ENCODE measurements at places on chromosomes 13 and 19.

GRCh38 chr13:62067821-62068220 lies 652.2 kb upstream of the PCDH20 start:
- no peak for DNase-seq

DNA sequence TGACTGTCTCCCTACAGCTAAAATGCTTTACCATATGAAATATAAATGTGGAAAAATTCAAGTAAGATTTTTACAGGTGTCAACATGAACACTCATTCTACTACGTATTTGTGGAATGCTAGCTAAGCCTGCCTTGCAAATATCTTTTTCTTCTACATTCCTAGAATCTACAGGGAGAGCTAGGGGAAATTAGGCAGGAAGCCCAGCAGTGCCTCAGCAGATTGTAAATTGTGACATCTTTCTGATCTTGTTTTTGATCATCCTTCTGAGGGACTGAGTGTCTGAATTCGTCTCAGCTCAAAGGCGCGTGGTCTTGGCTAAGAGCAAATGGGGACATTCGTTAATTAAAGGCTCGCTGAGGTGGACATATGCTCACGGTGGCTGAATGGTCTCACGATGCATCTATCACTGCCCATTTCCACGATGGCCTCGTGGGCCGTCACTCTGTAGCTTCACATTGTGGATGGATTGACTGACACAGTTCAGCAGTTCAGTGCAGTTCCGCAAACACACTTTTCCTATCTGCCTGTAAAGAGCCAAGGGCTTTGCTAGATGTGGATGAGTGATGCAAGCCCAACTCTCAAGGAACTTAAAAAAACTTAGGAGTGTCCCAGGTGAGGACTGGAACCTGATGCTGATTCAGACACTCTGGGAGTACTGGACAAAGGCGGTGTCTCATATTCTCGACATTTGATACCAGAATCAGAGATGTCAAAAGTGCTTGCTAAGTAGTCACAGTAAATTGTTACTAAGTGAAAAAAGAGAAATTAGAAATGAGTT lies 562.5 kb downstream of the EFNB2 start:
- no peak for DNase-seq

GRCh38 chr13:30608364-30608763 lies 9.4 kb upstream of the USPL1 start:
- DNase-seq, result no peak

DNA sequence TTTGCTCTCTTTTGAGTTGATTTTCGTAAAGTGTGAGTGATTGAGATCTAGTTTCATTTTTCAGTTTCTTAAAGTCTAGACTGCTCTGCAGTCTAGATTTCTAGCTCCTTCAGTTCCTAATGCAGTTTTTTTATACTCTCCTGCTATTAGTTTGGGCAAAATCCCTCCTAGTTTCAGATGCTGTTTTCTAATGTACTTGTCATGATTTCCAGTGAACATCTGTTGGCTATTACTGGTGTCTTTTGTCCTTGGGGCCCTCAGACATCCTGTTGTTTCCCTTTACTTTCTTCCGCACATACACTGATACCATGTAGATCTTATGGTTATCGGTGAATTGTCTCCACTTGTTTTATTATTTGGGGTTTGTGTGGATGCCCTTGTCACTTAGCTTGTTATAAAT lies 292.1 kb downstream of the TDRD3 start:
- no peak for DNase-seq

DNA sequence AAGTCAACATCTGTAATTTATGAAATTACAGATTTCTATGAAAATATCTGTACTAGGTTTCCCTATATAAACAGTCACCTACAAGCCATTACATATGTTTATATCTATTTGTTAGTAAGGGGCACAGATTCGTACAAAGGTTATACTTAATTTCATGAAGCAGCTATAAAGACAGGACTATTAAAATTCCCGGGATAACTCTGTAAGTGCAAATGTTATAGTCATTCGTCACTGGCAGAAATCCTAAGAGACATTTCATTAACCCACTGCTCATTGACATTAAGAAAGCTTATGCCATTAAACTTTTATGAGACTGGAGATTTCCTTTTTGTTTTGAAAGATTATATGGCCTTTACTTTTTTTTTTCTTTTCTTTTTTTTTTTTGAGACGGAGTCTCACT lies 122.9 kb downstream of the MYO16 start:
- DNase-seq, result no peak
